Stimulated activated naive CD4-positive, alpha-beta T cell (primary cell): ENCODE measurements at places on chromosomes 1 and 21.
A peak's percentile ranks its signal among the peaks of the same experiment; 100 is the strongest.

DNA sequence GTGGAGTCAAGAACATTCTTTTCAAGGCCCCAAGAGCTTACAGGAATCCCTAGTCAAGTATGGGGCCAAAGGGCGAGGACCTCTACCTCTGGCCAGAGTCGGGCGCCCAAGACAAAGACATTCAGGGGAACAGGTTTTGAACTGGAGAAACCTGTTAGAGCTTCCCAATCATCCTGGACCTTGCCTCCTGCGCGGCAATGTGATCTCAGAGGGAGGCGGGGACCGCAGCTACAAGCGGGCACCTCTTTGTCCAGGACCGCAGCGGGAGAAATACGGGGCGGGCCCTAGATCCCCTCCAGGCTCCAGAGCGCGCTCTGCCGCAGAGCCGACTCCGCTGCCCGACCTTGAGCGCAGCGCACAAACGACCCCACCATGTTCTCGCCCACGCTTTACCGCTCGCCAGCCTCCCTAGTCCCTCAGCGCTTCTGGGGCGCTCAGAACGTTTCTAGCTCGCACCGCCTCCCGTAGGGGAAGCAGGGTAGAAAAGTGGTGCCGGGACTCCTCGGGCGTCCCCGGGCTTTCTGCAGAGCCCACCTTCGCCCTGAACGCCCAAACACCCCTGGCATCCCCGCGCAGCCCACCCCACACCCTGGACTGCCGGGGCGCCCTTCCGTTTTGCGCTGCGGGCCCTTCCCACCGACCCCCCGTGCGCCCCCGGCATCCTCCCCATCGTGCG lies 28.1 kb downstream of the RABIF start:
- DNase-seq = peak; percentile 4

- DNase-seq = no peak
Observed at GRCh38 chr1:183484254-183484653, 12.0 kb downstream of the SMG7 start.

DNA sequence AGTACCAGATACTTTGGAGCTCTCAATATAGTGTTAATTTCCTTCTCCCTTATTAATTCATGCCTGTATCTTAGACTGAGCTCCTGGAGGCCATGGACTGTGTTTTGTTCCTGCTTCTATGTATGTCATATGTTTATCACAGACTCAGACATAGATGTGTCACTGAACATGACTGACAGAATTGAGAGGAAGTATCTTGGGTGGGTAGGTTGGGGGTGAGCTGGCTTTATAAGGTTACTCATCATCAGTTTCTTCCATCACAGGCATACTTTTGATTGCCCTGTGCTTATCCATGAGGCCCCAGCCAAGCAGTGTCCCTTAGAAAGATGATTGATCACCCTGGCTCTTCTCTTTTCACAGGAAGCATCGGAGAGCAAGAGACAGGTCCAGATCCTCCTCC lies 5.6 kb upstream of the SH3D21 start:
- no peak for DNase-seq

DNA sequence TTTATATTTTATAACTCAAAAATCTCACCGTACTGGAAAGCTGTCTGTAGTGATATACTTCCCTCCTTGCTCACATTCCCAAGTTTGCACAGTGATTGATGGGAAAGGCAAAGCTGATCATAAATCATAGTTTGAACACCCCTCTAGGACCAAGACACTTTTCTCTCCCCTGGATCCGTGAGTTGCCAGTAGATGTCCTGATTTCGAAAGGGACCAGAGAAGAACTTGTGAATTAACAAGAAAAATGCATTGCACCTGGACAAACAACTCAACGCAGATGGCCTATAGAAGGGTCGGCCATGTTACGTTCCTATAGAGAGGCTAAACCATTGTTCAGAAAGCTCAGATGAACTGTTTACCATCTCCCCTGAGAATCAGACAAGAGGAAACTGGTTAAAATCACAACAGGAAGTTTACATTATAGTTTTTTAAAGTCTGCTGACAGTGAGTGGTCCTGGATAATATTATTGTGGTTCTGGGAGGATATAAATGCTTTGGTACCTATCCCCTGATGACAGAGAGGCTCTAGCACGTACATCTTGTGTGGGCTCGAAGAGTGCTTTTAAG lies 124.0 kb upstream of the SLC45A1 start:
- DNase-seq = no peak

- DNase-seq = no peak
Observed at GRCh38 chr1:203567596-203567995, 59.0 kb upstream of the ATP2B4 start.

GRCh38 chr1:117371441-117372151 lies 4.3 kb downstream of the MAN1A2 start:
- DNase-seq = no peak

GRCh38 chr21:38649120-38649519 lies 150.8 kb upstream of the ERG start:
- no peak for DNase-seq

- DNase-seq = no peak
Observed at GRCh38 chr1:14441302-14441741, 157.2 kb upstream of the KAZN start.

DNA sequence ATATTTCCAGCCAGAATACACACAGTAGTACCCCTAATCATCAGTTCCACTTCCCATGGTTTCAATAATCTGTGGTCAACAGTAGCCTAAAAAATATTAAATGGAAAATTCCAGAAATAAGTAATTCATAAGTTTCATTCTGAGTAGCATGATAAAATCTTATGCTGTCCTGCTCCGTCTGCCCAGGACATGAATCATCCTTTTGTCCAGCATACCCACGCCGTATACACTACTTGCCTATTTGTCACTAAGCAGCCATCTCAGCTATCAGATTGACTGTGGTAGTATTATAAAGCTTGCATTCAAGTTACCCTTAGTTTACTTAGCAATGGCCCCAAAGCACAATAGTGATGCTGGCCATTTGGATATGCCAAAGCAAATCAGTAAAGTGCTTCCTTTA lies 118.7 kb downstream of the SLC5A9 start:
- no peak for DNase-seq

GRCh38 chr1:109474697-109475096 lies 8.4 kb downstream of the SYPL2 start:
- DNase-seq = no peak

GRCh38 chr1:28314547-28314941 lies 14.3 kb upstream of the MED18 start:
- DNase-seq = no peak

- DNase-seq = no peak
Observed at GRCh38 chr1:102733491-102734236, 374.7 kb downstream of the COL11A1 start.
